ENCODE measurements at places on chromosomes 12 and 14.
A peak's percentile ranks its signal among the peaks of the same experiment; 100 is the strongest.

- DNase-seq = peak; percentile 69
Measured at GRCh38 chr12:130916241-130916911, 37.3 kb upstream of the ADGRD1 start.

- no peak for DNase-seq
Measured at GRCh38 chr14:64772397-64772950, 68.2 kb downstream of the PLEKHG3 start.

DNA sequence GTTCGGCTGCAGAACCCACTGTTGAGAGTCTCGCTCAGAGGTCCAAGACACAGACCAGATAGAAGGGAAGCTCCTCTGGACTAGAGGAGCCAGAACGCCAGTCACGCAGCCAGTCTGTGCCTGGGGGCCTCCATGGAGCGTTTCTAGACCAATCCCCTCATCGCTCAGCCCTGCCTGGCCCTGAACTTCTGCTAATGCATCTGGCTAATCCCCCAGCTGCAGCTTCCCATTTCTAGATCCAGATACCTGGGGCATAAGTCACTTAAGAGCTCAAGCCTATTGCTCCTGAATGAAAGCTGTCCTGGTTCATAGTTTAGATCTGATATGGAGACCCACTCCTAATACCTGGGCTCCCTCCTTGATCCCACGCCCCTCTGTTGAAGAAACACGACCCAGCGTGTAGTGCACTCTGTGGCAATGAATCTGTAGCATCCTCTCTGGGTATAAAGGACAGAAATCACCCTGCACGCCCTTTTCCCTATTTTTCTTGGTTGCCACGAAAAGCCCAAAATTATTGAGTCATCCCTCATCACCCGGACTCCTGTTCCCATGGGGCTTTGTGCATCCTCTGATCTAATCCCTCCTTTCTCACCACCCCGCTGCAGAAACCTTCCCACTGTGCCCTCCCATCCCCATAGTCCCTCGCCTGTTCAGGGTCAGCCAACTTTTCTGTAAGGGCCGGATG, 341.6 kb upstream of the FKBP4 start:
- no peak for DNase-seq

DNA sequence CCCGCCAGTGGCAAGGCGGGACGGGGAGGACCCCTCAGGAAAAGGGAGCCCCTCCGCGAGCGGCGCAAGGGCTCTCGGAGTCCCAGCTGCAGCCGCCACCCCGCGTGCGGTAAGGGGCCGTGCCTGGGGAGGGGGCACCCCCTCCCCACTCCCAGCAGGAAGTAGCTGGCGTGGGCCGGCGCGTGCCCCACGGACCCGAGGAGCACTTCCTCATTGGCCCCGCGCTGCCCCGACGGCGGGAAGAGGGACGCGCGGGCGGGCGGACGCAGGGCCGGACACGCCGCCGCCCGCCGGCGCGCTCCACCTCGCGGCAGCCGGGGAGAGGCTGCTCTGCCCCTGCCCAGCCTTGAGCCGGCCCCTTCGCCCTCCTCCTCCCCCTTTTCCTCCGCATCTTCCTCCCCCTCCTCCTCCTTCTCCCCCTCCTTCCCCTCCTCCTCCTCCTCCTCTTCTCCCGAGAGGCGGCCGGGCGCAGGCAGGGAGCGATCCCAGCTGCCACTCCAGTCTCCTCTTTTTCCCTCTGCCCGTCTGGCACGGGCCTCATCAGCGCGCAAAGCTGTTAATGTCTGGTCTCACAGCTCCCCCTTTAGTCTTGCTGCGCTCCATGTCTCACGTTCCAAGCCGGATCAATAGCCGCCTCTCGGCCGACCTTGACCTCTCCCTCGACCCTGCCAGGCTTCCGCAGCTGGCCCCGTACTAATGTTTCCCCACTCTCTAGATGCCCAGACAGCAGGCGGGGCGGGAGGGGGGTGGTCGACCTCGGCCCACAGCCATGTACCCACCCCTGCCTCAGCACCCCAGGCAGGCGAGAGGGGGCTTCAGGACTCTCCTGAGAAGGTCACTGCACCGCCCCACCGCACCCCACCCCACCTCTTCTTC, 2.6 kb upstream of the BCL11B start:
- peak; percentile 87 for DNase-seq

- no peak for DNase-seq
Measured at GRCh38 chr12:68007466-68007865, 18.2 kb downstream of the IFNG-AS1 start.

GRCh38 chr12:58321414-58321813, 380.0 kb downstream of the ATP23 start:
- no peak for DNase-seq

- DNase-seq = peak; percentile 70
Measured at GRCh38 chr14:56117765-56118610, at the start of gene PELI2. PELI2 (plus strand) TSS chr14:56118411; CDS start chr14:56118661, 250 bp downstream.

DNA sequence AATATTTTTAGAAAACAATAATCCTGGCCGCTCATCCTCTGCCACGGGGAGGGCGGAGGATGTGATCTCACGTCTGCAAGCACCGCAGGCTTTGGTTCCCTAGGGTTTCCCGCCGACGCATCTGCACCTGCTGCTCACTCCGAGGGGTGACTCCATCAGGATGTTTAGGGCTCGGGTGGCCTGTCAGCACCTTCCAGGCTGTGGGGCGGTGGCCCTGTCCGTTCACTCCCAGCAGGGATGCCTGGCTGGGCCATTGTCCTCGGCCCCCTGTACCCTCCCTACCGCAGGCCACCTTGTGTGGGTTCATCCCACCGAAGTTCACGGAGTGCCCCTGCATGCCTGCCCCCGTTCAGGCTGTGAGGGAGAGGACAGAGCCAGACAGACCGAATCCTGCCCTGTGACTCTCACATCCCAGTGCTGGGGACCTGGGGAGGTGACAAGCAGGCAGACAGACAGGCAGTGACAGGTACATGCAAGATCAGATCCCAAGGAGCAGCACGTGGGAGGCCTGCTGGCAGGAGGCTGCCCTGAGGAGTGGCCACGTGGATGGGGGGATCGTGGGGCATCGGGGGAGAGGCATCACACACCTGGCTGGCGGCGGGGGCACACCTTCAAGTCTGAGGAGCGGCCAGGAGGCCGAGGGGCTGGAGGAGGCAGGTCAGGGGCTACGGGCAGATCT, 112.6 kb downstream of the ADGRD1 start:
- DNase-seq = no peak

DNA sequence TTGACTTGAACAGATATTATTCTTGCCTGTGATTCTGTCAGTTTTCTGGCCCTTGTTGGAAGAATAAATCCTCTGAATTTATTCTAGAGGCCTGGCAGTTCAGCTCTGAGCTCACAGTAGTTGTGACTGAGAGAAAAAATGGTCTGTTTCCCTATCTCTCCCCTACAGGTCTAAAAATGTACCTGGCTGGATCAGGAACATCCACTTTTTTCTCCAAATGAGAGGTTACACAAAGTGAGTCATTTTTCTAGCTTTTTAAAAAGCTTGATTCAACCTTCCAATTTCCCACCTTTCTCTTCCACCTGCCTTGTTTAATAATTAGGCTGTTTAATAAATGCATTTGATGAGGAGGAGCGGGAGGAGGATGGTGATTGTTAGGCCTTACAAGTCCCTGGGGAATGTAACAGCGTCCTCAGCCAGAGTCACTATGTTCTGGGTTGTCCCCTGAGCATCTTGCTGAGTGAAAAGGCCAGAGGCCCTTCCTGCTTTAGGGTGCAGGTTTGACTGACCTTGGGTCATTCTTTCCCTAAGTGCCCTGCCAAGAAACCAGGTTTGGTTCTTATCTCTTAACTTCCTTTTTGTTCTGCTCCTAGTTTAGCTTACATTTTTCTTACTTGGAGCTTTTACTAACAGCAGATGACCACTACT, 91.7 kb upstream of the FUT8 start:
- DNase-seq = no peak

- DNase-seq = peak; percentile 5
Measured at GRCh38 chr14:38505221-38505972, 249.5 kb upstream of the CLEC14A start.
